HepG2 (cell line): ENCODE measurements at places on chromosomes 11 and 22.
A peak's percentile ranks its signal among the peaks of the same experiment; 100 is the strongest.

GRCh38 chr11:75450826-75451821 is 18.1 kb upstream of the KLHL35 start:
- H3K36me3 ChIP-seq = peaks cover 33% of the 10 kb centered on the region
- no peak for DNase-seq
- no peak overlapping the region for H3K27ac ChIP-seq
- H3K4me1 ChIP-seq = no peaks in the 10 kb centered on the region

DNA sequence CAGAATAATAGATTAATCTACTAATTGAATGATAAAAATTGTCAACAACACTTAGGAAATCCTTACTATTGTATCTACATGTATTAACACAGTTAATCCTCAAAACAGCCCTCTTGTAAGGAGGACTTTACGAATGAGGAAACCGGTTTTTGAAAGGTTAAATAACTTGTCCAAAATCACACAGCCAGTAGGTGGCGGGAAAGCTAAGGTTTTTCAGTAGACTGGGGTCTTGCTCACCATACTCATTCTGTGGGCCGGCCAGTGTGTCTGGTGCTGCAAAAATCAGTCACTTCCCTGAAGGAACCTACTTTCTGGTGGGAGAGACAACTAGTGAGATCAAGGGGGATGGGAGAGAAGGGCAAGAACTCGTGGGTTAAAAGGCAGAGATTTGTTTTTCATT is 3.8 kb downstream of the DCPS start:
- peaks cover 17% of the 10 kb centered on the region; the same call in 2 of the 3 replicates for H3K36me3 ChIP-seq
- H3K4me1 ChIP-seq = peaks cover 18% of the 10 kb centered on the region
- no peaks in the 10 kb centered on the region for H3K27me3 ChIP-seq
- DNase-seq = peak; percentile 35

DNA sequence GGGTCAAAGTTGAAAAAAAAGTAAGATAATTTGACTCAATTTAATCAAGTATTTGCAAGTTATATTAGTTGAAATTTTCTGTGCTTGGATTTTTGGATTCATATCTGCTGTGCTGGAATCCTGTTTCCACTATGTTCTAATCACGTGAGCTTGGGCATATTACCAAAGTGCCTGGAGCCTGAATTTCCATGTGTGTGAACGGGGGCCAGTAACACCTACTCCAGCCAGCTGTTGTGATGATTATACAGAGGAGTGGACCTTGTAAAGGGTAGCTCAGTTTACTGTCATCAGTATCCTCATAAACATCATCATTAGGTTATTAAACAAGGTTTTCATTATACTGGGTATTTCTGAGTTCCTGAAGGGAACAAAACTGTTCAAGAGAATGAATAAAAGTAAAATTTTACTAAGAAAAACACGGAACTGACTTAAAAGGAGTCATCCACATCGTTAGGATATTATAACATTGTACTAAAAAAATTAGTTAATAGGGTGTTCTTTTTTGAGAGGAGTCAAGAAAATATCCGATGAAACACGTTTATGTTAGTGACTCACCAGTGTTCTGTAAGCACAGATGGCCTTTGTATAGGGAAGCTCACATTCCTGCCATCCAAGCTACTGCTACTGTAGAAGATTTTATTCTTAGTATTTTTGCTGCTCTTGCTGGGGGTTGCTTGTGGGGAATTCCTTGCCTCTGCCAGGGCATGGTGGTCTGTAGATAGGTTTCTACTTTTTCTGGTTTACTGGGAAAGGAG is 144.1 kb downstream of the ARHGAP42 start:
- no peak overlapping the region for H3K4me3 ChIP-seq
- DNase-seq = no peak
- peaks cover 17% of the 10 kb centered on the region for H3K4me1 ChIP-seq
- H3K27ac ChIP-seq = no peak overlapping the region
- no peaks in the 10 kb centered on the region for H3K36me3 ChIP-seq
- no peaks in the 10 kb centered on the region for H3K27me3 ChIP-seq

- H3K27me3 ChIP-seq = no peaks in the 10 kb centered on the region
- no peak for DNase-seq
- no peak overlapping the region for H3K4me3 ChIP-seq
These were observed 84.4 kb upstream of the TRPC6 start for GRCh38 chr11:101668236-101668635.

- no peaks in the 10 kb centered on the region for H3K4me1 ChIP-seq
- no peaks in the 10 kb centered on the region; the same call in 1 of the 2 replicates for H3K27me3 ChIP-seq
- H3K4me3 ChIP-seq = no peak overlapping the region
- no peaks in the 10 kb centered on the region for H3K36me3 ChIP-seq
- no peak for DNase-seq
These were observed 33.8 kb upstream of the SPON1 start for GRCh38 chr11:13928566-13929251.

- H3K4me3 ChIP-seq = no peak overlapping the region
- H3K4me1 ChIP-seq = no peaks in the 10 kb centered on the region
- H3K36me3 ChIP-seq = no peaks in the 10 kb centered on the region
- H3K27ac ChIP-seq = no peak overlapping the region
These were observed 1060.8 kb downstream of the OPCML start for GRCh38 chr11:132471466-132471865.

DNA sequence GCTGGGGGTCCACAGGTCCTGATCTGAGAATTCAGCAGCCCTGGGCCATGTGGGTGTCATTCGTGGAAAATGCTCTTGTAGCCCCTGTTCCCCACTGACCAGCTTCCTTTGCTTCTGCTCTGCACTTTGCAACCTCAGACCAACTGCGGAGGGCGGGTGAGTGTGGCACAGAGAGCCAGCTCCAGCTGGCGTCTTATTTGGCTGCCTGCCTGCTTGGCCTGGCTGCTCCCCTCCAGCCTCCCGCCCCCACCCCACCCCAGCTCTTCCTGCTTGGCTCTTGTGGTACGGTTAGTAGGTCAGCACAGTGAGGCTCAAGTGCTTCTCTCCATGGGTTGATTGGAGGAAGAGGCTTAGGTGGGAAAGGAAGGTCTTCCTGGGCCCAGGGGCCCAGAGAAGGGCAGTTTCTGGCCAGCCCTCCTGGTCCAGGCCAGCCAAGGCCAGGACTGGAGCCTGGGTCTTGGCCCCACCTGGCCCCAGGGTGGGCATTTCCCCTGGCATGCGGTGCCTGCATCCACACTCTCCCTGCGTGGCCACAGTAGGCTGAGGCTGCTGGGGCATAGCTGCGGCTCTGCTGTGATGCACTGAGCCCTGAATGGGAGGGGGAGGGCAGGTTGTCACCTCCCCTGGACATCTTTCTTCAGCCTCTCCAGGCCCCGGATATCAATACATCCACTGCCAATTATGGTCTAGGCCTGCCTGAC is 26.5 kb downstream of the MYO7A start:
- H3K27me3 ChIP-seq = no peaks in the 10 kb centered on the region
- no peaks in the 10 kb centered on the region for H3K36me3 ChIP-seq
- no peak overlapping the region for H3K4me3 ChIP-seq
- H3K27ac ChIP-seq = no peak overlapping the region
- H3K4me1 ChIP-seq = peaks cover 20% of the 10 kb centered on the region
- no peak for DNase-seq

DNA sequence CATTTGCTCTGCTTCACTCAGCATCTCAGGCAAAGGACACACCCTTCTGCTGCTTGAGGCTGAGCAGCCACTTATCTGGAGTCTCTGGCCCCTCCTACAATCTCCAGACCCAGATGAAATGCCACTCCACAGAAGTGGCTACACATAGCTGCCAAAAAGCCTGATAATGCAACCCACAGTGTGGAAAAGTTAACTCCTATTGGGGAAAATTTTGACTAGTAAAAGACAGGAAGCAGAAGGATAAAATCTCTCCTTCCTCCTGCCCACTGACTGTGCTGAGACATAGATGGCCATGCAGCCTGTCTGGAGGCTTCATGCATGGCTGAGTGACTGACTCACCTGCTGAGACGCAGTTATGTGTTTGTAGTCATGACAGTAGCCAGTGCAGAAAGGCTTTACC is 92.3 kb upstream of the TEAD1 start:
- H3K36me3 ChIP-seq = no peaks in the 10 kb centered on the region
- H3K27ac ChIP-seq = no peak overlapping the region
- H3K4me3 ChIP-seq = no peak overlapping the region
- no peaks in the 10 kb centered on the region for H3K27me3 ChIP-seq
- no peaks in the 10 kb centered on the region for H3K4me1 ChIP-seq

DNA sequence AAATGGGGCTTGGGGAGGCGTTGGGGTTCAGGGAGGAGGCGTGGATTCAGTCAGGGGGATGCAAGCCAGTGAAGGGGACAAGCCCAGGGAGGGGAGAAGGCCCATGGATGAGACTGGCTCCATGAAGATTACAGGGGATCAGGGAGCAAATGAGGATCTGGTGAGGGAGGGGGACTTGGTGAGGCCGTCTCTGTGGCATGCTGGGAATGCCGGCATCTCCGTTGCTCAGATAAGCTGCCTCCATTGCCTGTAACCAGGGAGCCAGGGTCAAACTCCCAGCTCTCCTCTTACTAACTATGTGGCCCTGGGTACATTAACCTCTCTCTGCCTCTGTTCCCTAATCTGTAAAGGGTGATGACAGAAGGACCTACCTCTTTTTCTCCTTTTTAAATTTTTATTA is 38.7 kb downstream of the TPBGL start:
- H3K27me3 ChIP-seq = no peaks in the 10 kb centered on the region
- no peak overlapping the region for H3K27ac ChIP-seq
- peaks cover 15% of the 10 kb centered on the region for H3K4me1 ChIP-seq

GRCh38 chr22:37101311-37102066 is 8.0 kb downstream of the TMPRSS6 start:
- no peak overlapping the region for H3K4me3 ChIP-seq
- no peak for DNase-seq
- H3K27me3 ChIP-seq = no peaks in the 10 kb centered on the region

DNA sequence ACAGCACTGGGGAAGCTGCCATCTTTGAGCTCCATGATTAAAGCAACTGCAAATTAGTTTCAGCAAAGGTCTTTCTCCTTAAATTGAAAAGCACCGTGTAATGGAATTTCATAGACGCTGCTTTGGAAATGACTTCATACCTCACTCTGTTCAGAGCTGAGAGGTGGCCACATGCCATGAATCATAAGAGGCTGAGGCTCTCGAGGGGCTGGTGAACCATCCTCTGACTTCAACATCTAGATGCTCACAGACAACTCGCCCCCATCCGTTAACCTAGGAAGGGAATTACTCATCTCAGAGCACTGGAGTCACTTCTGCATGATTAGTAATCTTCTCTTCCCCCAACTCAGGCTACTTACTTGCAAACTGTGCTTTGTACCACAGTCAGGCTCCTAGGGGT is 122.3 kb downstream of the RCN1 start:
- no peak overlapping the region for H3K27ac ChIP-seq
- no peaks in the 10 kb centered on the region for H3K4me1 ChIP-seq
- DNase-seq = no peak

- peak; percentile 6 for DNase-seq
- H3K27ac ChIP-seq = peak overlapping the region; percentile 77
- H3K4me1 ChIP-seq = peaks cover 16% of the 10 kb centered on the region
These were observed 438 bp downstream of the ZW10 start for GRCh38 chr11:113773092-113773415.

- H3K4me1 ChIP-seq = peaks cover 60% of the 10 kb centered on the region
- H3K27me3 ChIP-seq = no peaks in the 10 kb centered on the region
- peak; percentile 95 for DNase-seq
- peak overlapping the region; percentile 94 for H3K27ac ChIP-seq
- peak overlapping the region; percentile 38; the same call in 1 of the 2 replicates for H3K4me3 ChIP-seq
- H3K36me3 ChIP-seq = no peaks in the 10 kb centered on the region
These were observed 14.0 kb upstream of the ARSA start for GRCh38 chr22:50641696-50642607.

DNA sequence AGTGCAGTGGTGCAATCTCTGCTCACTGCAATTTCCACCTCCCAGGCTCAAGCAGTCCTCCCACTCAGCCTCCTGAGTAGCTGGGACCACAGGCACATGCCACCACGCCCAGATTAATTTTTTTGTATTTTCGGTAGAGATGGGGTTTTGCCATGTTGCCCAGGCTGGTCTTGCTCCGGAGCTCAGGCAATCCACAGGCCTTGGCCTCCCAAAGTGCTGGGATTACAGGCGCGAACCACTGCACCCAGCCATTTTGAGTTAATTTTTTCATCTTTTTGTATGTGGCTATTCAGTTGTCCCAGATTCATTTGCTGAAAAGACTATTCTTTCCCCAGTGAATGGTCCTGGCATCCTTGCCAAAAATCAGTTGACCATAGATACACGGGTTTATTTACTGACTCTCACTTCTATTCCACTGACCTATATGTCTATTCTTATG is 63.6 kb downstream of the MAPK1 start:
- no peaks in the 10 kb centered on the region for H3K27me3 ChIP-seq
- no peak for DNase-seq
- H3K4me1 ChIP-seq = no peaks in the 10 kb centered on the region
- H3K4me3 ChIP-seq = no peak overlapping the region
- H3K27ac ChIP-seq = no peak overlapping the region
- peaks cover 85% of the 10 kb centered on the region for H3K36me3 ChIP-seq

- no peaks in the 10 kb centered on the region for H3K27me3 ChIP-seq
- H3K36me3 ChIP-seq = no peaks in the 10 kb centered on the region
- peaks cover 50% of the 10 kb centered on the region for H3K4me1 ChIP-seq
- H3K27ac ChIP-seq = no peak overlapping the region
These were observed 27.6 kb upstream of the CAT start for GRCh38 chr11:34411111-34411510.

DNA sequence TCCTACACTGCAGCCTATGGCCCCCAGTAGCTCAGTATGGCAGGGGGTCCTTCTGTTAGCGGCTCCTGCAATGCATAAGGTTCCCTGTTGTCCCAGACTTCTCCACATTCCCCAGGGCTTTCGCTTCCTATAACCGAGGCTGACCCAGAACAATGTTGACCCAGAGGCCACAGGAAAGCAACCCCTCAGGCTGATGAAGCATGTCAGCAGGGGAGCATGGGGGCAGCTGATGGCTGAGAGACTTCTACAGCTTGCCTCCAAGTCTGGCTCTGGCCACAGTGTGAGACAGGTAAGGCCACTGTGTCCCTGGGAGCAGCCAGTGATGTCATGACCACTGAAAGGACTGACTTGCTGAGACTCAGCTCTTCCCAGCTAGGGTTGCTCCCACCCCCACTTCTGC is 12.5 kb upstream of the PPFIBP2 start:
- no peak overlapping the region for H3K4me3 ChIP-seq
- H3K27me3 ChIP-seq = no peaks in the 10 kb centered on the region
- DNase-seq = no peak
- no peak overlapping the region for H3K27ac ChIP-seq

GRCh38 chr11:35177370-35177769 is 38.4 kb downstream of the CD44 start:
- DNase-seq = no peak
- no peak overlapping the region for H3K27ac ChIP-seq
- peaks cover 20% of the 10 kb centered on the region for H3K4me1 ChIP-seq
- no peaks in the 10 kb centered on the region for H3K36me3 ChIP-seq
- H3K4me3 ChIP-seq = no peak overlapping the region
- no peaks in the 10 kb centered on the region for H3K27me3 ChIP-seq

- no peak overlapping the region for H3K4me3 ChIP-seq
- no peaks in the 10 kb centered on the region for H3K4me1 ChIP-seq
- no peaks in the 10 kb centered on the region for H3K36me3 ChIP-seq
- no peaks in the 10 kb centered on the region for H3K27me3 ChIP-seq
These were observed 1.9 kb downstream of the MMP8 start for GRCh38 chr11:102722821-102723220.
